Neural crest cell (in vitro differentiated cells): ENCODE measurements at places on chromosomes 3 and 15. TPM values are rescaled to one million over a fixed set of nuclear protein-coding genes. Genes with fewer than 3 reads are reported as not detected.

DNA sequence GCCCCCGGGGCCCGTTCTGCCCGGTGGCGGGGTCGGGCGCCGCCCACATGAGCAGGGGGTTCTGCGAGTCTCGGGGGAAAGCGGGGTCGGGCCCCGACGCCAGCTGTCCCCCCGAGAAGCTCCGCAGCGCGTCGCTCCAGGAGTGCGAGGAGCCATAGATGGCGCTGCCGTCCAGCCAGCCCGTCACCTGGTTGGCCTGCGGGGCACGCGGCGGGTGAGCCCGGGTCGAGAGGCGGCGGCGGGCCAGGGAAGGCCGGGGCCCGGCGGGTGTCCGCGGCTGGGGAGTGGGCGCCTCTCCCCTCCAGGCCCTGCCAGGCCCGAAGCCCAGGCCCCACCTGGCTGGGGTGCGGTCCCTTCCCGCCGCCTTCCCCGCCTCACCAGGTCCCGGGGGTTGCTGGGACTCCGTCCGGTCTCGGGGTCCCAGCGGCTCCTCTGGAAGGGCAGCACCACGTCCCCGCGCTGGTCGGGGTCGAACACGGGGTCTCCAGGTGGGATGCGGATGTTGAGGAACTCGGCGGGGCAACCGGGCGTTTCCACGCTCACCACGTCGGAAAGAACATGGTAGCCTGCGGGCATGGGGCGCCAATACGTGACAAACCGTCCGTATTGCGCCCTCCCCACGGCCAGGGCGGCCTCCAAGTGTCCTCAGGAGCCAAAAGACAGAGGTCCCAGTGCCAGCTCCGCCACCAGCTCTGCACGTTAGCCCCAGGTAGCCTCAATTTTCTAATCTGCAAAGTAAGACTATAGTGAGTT, 2.4 kb downstream of the DUOX2 start:
- DNase-seq: no peak
- peaks cover 7% of the 10 kb centered on the region for H3K4me1 ChIP-seq
- H3K27me3 ChIP-seq: peaks cover 73% of the 10 kb centered on the region
- H3K36me3 ChIP-seq: no peaks in the 10 kb centered on the region
- no peak overlapping the region for H3K27ac ChIP-seq
- H3K4me3 ChIP-seq: no peak overlapping the region

GRCh38 chr3:15646851-15647511, 45.4 kb downstream of the BTD start:
- peaks cover 22% of the 10 kb centered on the region for H3K4me1 ChIP-seq
- H3K36me3 ChIP-seq: peaks cover under 1% of the 10 kb centered on the region
- no peak overlapping the region for H3K27ac ChIP-seq
- H3K27me3 ChIP-seq: no peaks in the 10 kb centered on the region

DNA sequence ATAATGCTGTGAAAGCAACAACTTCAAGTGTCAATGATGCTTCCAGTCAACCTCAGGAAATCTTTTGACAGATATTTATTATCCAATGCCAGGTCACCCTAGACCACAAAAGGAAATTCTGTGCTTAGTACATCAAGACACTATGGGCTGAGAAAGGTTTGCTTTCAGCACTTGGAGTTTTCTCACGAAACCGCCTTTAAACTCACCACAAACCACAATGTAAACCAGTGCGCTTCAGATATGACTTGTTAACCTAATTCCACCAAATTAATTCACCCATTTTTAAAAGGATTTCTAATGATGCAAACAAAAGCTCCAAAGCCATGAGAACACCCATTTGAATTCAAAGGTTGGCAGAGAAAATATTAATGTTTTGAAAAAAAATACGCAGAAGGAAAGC, 292.9 kb upstream of the NR2F2 start:
- H3K4me3 ChIP-seq: no peak overlapping the region
- H3K4me1 ChIP-seq: peaks cover 46% of the 10 kb centered on the region
- no peaks in the 10 kb centered on the region for H3K27me3 ChIP-seq
- no peak overlapping the region for H3K27ac ChIP-seq
- no peaks in the 10 kb centered on the region for H3K36me3 ChIP-seq

DNA sequence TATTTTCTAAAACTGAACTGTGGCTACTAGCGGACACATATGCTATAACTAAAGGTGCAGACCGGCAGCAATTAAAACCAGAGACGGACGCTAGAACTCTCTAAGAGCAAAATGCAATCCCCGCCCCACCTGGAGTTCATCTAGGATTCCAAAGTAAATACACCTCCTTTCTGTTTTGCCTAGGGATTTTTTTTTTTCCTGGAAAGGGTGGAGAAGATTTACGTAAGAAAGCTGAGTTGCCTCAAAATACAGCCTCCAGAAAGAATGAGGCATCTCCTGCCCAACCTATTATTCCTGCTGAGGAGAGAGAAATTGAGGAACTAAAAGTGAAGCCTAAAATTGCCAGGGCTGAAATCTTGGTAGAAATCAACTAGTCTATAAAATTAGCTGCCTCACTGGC, 150.2 kb downstream of the TP63 start:
- no peak overlapping the region for H3K27ac ChIP-seq
- no peaks in the 10 kb centered on the region for H3K36me3 ChIP-seq
- peaks cover 4% of the 10 kb centered on the region for H3K4me1 ChIP-seq
- H3K4me3 ChIP-seq: no peak overlapping the region
- no peak for DNase-seq

DNA sequence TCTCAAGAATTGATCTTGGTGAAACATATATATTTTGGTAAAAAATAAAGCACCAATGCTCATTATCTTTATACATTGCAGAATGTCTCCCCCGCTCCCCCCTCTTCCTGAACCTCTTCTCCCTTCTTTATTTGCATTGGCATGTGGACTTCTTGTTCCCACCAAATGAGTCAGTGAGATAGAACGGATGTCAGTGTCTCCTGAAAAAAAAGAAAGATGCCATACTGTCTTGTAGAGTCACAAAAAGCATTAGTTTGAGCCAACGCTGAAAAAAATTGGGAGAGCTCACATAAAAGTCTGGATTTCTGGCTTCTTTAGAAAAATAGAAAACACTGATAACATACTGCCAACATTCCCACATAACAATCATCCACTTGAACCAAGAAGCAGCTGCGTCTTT, 32.0 kb upstream of the STXBP5L start:
- H3K4me3 ChIP-seq: no peak overlapping the region
- no peak for DNase-seq
- H3K27me3 ChIP-seq: peaks cover 1% of the 10 kb centered on the region
- no peaks in the 10 kb centered on the region for H3K36me3 ChIP-seq
- H3K4me1 ChIP-seq: no peaks in the 10 kb centered on the region

DNA sequence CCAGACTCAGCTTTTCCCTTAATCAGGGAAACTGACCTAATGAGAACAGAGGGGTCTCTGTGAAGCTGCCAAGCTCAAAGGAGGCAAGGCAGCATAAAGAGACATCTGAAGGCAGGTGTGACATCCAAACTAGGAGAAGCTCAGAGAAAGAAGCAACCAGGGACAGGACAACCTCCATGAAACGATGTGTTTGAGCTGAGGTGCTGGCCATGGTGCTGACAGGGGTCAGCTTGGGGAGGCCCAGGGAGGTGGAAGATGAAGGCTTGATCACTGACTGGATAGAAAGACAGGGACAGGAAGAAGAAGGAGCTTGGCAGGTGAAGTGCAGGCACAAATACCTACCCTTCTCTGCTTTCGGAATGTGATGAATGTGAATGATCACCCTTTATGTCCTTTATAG, 179.5 kb upstream of the NSMCE3 start:
- no peak overlapping the region for H3K4me3 ChIP-seq
- H3K27me3 ChIP-seq: no peaks in the 10 kb centered on the region
- H3K4me1 ChIP-seq: peaks cover 29% of the 10 kb centered on the region
- H3K36me3 ChIP-seq: no peaks in the 10 kb centered on the region
- peak; percentile 22 for DNase-seq

DNA sequence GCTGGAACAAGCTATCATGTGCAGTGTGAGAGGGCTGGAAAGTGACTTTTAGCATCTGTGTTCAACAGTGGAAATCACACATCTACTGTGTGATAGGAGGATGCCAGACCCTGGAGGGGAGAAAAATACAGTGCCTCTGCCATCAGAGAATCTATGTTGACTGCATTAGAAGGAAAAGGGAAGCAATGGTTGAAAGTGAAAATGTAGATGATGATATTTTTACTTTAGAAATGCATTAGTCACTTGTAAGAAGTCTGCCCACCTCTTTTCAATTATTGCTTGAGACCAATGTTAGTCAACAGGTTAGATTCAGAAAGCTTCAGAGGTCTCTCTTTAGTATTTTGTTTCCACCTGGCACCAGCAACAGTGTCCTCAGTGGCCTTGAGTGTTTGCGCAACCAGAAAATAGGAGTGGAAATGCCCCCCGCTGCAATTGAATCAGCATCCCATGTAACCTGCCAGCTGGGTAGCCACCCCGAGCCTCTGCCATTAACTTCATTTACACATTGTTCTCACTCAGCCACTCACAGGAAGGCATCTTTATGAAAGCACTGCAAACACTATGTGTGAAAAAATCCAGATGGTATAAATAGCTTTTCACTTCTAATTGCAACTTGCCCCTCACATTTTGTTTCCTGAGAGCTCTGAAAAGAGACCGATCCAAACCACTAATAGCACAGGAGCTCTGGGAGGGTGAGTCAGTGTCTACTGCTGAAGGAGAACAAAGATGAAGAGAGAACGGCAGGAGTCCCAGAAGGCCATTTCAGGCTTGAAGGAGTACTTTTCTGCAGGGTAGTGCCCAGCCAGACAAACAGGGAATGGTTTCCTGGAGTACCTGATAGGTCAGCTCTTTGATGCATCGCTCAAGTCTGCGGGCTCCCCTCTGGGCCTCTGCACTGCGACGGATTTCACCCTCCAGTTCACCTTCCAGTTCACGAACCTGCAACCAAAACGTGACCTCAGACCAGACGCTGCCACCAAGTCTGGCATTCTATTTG, 92.1 kb downstream of the HHLA2 start:
- DNase-seq: no peak
- no peaks in the 10 kb centered on the region for H3K27me3 ChIP-seq
- no peaks in the 10 kb centered on the region for H3K36me3 ChIP-seq
- peak overlapping the region; percentile 61 for H3K27ac ChIP-seq
- H3K4me3 ChIP-seq: no peak overlapping the region

DNA sequence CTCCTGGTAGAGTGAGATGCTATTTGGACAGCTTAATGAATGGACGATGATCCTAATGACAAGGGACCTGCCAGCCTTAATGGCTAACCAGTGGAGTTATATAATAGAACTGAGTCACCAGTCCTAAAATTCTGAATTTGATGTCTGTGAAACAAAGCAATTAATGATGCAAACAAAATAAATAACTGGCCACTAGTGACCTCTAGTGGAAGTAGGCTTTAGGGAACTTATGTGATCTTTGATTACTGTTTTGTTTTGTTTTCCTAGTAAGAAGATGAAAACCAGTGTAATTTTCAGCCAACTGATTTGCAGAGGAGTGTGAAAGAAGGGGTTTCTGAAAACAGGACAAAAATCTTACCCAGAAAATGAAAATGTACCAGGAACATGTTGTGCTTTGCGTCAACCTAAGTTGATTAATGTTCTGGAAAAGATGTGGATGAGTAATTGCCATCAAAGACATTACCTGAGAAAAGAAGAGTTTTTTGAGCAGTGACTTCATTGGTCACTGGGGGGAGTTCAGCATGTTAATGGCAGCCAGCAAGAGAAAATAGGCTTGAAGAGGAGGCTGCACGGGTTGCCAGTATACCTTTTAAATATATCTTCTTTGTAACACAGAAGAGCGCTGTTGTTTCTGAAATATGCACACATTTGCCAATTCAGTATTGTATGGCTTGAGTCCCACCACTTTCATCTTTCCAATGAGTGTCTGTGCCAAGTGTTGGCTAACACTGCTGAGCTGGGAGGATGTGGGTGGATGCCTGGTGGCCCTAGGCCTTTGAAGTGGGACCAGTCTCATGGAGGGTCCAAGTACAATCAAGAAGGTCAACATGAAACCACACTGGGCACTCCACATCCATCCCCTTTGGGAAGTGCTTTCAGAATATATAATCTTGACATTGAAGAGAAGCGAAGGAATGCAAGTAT, 9.3 kb downstream of the VEPH1 start:
- H3K36me3 ChIP-seq: peaks cover 4% of the 10 kb centered on the region
- no peak overlapping the region for H3K4me3 ChIP-seq
- DNase-seq: no peak
- peaks cover 19% of the 10 kb centered on the region for H3K4me1 ChIP-seq
- H3K27me3 ChIP-seq: peaks cover 2% of the 10 kb centered on the region

DNA sequence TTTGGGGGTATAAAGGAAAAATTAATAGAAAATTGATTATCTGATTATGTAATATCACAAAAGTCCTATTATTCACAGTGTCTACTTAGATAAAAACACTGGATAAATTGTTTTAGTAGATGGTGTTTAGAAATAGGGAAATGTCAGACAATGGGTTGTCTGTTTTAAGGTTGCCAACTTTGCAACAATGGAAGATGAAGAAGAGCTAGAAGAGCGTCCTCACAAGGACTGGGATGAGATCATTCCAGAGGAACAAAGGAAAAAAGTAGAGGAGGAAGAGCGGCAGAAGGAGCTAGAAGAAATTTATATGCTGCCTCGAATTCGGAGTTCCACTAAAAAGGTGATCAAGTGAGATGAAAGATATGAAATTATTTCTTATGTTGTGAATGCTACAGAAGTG, 84.0 kb downstream of the CHD2 start:
- H3K4me1 ChIP-seq: peaks cover 12% of the 10 kb centered on the region
- no peak overlapping the region for H3K4me3 ChIP-seq
- peaks cover 22% of the 10 kb centered on the region for H3K36me3 ChIP-seq
- no peaks in the 10 kb centered on the region for H3K27me3 ChIP-seq

DNA sequence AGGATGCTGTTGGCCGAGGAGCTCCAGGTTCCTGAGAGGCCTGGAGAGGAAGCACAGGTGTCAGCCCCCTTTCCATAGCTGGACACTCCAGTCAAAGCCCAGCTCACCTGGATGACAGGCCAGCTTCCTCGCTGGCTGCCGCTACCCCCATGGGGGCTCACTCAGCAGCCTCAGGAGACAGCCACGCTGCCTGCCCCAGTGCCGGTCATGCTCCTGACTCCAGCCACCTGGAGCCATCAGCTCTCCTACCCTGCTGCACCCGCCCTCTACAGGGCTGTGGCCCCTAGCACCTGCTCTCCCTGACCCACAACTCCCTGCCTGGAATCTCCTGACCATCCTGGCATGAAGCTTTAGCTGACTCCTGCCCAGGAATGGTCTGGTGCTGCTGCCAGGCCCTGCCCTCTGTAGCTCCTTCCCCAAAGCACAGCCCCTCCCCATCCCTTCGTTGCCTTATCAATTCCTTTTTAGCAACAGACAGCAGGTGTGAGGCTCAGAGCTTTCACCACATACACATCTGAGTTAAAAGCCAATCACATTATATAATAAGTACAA, 94.2 kb downstream of the NUP210 start:
- H3K27me3 ChIP-seq: no peaks in the 10 kb centered on the region
- H3K4me3 ChIP-seq: no peak overlapping the region
- peak overlapping the region; percentile 38 for H3K27ac ChIP-seq
- H3K4me1 ChIP-seq: no peaks in the 10 kb centered on the region
- DNase-seq: no peak

GRCh38 chr15:62287066-62287857, 122.2 kb upstream of the C2CD4B start:
- H3K27me3 ChIP-seq: peaks cover 9% of the 10 kb centered on the region
- no peak overlapping the region for H3K4me3 ChIP-seq
- no peaks in the 10 kb centered on the region for H3K36me3 ChIP-seq
- DNase-seq: no peak

The UBR1 gene
- 23.9 and 29.3 TPM in 2 replicates for total RNA-seq

The DYNLT2B gene
- total RNA-seq: 42.9 and 44.1 TPM in 2 replicates

The C3orf49 gene
- total RNA-seq: not detected in 2 replicates

The SAMD7 gene
- total RNA-seq: not detected in 2 replicates

The TM6SF1 gene
- total RNA-seq: 0.16 and 0.25 TPM in 2 replicates

The CPEB1 gene
- 0.72 and 0.84 TPM in 2 replicates for total RNA-seq

The SERF2 gene
- total RNA-seq: 578 and 599 TPM in 2 replicates

The TEX55 gene
- total RNA-seq: not detected in 2 replicates
